ENCODE measurements at places on chromosomes 2 and 18.
A peak's percentile ranks its signal among the peaks of the same experiment; 100 is the strongest.

GRCh38 chr2:241232736-241233575 is 44.5 kb downstream of the ANO7 start:
- DNase-seq = no peak

DNA sequence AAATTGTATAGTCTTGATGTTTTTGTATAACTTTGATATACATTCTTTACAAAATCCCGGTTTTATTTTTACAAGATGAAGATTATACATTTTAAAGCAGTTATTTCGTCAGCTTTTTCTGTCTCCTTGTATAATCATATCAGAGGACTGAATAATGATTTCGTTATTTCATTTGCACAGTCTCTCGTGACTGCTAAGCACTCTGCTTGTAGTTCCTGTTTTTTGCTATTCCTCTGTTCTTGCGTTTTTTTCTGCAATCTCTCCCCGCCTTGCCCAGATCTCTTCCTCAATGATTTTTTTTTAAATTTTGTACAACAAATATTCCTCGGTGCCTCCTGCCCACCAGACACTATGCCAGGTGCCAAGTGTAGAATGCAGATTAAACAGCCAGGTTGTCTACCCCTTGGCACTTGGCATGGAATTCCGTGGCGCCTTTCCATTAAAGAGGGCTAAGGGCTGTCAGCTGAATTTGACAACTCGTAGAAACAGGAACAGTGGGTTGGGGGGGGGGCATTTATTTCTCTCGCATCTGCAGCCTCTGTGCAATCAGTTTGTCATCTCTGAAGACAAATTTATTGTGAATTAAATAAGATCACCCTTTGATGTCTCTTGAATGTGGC is 69.6 kb downstream of the KLHL29 start:
- no peak for DNase-seq

GRCh38 chr2:18682681-18683080 is 93.3 kb upstream of the NT5C1B start:
- no peak for DNase-seq

DNA sequence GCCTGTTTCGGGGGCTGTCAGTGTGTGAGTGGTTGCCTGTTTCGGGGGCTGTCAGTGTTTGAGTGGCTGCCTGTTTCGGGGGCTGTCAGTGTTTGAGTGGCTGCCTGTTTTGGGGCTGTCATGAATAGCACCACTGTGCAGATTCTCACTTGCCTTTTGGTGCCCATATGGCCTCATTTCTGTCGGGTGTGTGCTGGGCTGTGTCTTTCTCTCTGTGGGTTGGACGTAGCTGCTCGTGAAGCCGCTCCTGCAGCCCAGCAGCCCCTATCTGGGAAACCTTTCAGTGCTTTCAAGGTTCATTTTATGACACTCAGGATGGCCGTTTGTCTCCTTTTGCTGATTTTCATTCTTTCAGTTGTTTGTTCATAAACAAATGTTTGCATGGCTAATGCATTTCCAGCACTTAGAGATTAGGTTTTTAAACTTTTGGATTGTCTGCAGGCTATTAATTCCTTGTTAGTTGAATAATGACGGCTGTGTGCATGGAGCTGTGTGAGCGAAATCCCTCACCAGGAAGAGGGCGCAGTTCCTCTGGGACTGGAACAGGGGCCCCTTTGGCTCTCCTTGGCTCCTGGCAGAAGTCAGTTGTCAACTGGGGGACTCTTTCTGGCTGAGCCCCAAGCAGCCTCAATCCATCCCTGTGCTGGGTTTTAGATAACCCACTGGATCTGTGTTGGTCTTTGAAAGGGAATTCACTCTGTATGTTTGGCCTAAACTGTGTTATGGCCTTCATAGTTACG is 10.8 kb downstream of the AGAP1 start:
- no peak for DNase-seq

DNA sequence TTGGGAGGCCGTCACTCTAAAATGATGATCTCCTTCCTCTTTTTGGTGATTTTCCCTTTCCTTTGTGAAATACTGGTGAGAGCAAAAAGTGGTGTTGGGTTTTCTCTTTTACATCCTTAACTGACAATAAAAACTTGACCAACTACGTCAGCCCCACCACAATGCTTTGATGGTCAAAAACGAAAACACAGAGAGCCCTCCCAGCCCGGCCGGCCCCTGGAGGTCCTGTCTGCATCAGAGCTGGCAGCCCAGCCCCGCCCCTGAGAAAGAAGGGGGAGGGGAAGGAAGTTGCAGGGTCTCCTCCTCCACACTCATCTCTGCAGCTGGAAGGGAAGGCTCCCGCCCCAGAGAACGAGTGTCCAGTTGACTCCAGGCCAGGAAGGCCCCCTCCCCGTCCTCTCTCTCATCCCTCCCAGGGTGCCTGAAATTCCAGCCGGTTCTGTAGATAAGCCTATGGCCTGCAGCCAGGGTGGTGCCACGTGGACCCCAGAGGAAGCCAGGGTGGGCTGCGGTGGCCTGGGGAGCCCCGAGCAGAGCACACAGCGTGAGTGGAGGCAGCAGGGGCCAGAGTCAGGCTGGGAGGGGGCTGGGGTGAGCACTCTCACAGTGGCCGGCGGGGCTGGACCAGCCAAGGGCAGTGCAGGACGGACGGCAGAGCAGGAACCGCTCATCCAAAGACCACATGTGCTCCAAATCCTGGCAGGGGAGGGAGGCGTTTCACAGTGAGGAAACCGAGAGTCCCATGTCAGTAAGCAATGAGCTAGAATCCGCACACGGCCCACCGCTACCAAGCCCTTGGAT is 19.8 kb downstream of the BIN1 start:
- DNase-seq = no peak

GRCh38 chr18:46226461-46226860 is 122.3 kb downstream of the HAUS1 start:
- no peak for DNase-seq

DNA sequence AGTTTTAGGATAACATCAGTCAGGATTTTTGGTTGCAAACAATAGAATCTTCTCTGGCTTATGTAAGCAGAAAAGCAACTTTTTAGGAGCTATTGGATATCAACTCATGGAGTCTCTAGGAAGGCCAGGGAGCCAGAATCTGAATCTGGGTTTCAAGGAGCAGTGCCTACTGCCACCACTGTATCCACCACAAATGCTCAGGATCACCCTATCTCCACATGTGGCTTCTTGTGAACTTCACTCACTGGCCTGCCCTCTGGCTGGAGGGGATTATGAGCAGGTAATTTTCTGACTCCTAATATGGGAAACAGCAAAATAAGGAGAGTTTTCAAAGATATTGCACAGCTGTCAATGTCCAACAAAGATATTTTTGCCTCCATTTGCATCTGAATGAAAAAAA is 142.9 kb downstream of the PKP4 start:
- DNase-seq = no peak

DNA sequence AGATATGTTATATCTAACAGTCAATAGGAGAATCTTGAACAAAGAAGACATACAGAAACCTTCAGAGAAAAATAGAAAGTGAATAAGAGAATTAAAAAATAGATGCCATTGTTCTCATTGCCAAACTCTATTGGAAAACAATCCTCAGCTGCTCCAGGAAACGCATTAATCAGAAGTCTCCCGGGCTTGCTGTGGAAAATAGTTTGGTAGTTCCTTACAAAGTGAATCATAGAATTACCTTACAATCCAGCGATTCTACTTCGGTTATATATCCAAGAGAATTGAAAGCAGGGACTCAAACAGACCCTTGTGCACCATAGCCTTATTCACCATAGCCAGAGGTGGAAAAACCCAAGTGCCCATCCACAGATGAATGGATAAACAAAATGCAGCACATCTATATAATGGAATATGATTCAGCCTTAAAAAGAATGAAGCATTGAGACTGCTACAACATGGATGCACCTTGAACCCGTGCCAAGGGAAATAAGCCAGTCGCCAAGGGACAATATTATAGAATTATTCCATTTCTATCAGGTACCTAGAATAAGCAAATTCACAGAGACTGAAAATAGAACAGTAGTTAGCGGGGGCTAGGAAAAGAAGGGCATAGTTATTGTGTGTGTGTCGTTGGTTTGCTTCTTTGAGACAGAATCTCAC is 21.9 kb upstream of the CHRNA1 start:
- no peak for DNase-seq

GRCh38 chr2:204261846-204262245 is 283.4 kb upstream of the PARD3B start:
- DNase-seq = no peak

DNA sequence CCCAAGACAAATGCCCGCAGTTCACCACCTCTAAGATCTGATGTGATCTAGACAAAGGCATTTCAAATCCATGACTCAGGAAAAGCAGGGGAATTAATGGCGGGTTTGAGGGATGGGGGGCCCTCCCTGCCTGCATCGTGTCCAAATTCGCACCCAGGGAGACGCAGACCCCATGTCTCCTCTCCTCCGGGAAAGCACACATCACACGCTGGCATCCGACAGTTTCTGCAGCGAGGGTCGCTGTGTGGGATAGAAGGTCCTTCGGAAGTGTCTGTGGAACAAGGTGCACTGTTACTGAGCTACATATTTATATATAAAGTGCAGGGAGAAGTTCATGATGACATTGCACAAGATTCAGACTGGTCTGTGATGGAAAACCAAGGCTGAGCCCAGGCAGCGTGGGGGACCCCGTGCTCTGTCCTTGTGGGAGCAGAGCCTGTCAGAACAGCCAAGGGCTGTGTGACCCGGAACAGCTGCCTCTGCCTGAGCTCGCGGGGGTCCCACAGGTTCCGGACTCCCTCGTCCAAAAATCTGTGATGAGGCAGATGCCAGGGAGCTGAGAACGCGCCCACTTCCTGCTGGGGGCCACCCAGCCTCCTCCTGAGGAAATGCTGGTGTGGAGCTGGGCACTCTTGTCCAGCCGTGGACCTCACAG is 82.3 kb upstream of the CTDP1 start:
- no peak for DNase-seq

- DNase-seq = no peak
These were observed 56.7 kb upstream of the EML6 start for GRCh38 chr2:54666634-54667265.

DNA sequence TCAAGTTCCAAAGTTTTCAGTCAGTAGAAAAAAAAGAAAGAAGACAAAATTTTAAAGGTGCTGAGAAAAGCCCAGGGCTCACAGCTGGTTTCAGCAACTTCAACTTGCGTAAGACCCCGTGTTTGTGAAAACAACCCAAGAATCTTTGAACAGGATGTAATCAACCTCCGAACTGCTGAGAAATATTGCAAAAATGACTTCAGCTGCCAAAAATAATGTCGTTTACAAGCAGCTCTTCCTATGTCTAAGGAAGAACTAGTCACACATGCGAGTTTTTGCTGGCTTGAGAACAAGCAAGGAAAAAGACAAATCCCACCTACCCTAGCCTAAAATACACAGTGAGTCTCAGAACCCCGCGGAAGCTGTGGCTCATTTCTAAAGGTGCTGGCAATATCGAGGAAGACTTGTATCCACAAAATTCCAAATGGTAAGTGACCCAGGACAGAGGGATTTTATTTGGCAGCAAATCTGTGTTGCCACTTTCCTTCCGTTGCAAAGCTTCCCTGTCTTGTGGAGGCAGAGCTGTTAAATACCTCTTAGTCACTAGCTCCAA is 59.8 kb upstream of the SLC8A1 start:
- DNase-seq = no peak

GRCh38 chr18:23871410-23871809 is 143.1 kb upstream of the TTC39C start:
- no peak for DNase-seq

- no peak for DNase-seq
These were observed 258.4 kb downstream of the BCL11A start for GRCh38 chr2:60294901-60295635.

- no peak for DNase-seq
These were observed 188.3 kb downstream of the TWIST2 start for GRCh38 chr2:239035997-239036731.

GRCh38 chr2:108413711-108414095 is 35.3 kb upstream of the GCC2 start:
- no peak for DNase-seq

- no peak for DNase-seq
These were observed 137.4 kb upstream of the FBXO11 start for GRCh38 chr2:48043746-48044145.

DNA sequence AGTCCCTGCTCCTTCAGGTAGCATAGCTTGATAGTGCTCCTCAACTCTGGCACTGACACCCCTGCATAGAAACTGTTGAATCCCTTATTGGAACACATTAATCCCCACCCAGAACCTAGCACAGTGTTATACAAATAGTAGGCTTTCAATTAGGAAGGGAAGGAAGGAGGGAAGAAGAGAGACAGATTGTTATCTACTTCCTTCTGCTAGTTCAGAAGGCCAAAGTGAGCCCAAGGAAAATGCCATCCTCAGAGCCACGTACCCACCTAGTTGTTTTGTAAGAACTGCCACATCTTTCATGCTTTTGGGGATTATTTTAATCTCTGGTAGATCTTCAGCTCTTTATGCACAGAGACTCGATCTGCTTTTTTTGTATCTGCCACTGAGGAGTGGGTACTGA is 75.1 kb downstream of the CLHC1 start:
- DNase-seq = no peak

DNA sequence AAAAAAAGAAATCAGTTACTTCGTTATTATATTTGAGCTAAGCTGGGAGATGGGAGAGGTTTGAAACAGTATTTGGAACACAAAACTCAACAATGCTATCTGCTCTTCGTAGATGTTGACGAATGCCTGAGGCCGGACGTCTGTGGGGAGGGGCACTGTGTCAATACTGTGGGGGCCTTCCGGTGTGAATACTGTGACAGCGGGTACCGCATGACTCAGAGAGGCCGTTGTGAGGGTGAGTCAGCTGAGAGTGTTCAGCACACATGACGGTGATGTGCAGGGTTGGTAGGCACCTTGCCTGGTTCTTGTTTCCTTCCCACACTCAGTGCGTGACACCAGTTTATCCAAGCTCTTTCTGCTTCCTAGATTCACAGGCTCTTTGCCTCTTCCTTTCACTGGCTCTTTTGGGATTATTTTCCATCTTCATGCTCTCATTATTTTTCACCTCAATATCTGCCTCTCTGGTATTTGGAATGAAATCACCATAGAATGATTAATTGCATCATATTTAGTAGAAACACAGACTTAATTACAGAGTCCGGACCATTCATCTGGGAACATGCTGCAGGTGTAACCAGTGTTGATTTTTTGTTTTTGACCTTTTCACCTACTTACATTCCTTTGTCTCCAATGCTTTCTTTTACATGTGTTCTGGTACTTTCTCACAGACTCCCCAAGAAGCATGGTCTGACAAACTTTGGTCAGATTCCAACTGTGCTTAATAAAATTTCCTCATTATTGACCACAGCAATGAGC is 200.6 kb upstream of the RASGRP3 start:
- peak; percentile 76 for DNase-seq

- no peak for DNase-seq
These were observed 309.9 kb upstream of the ZNF521 start for GRCh38 chr18:25661831-25662230.

DNA sequence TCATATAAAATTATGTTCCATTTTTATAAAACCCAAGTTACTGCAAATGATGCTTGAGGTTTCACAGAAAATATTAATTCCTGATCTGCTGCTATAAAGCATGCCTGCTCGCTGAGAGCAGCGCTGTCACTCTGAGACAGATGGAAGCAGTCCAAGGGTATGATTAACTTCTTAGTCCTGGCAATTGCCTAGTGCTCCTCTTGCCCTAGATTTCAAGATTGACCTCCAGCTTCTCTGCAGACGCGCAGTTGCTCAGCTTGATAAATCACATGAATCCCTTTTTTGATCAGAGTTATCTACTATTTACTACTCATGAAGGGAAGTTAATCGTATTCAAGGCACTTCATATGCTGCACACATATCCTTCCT is 154.6 kb upstream of the REV1 start:
- DNase-seq = no peak

Measured in PC-9 (cell line).